Gastrocnemius medialis (tissue), 4 donors: ENCODE measurements at places on chromosomes 2 and 18.

GRCh38 chr2:3647831-3648651, 10.0 kb upstream of the ALLC start:
- DNase-seq: no peak

DNA sequence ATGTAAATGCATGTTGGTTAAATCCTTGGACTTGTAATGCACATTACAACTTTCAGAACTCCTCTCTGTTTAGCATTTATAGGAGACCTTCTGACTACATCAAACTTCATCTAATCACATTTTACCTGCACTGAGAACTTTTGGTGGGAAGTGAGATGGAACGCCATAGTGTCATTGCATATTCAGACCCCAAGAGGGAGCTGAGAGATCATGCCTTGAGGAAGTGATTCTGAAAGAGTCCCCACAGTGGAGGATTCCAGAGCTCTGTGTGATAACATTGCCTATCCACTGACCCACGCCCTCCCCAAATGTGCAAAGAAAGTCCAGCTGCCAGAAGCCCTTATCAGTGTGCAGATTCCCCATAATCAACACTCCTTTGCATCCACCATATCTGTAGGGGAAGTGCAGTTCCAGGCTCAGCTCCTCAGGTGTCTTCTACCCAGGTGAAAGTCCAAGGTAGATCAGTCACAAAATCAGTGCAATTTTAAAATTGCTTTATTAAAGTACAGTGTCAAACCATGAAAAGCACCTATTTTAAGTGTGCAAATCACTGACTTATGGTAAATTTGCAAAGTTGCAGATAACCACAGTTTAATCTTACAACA, 212.4 kb downstream of the RPIA start:
- DNase-seq: no peak

DNA sequence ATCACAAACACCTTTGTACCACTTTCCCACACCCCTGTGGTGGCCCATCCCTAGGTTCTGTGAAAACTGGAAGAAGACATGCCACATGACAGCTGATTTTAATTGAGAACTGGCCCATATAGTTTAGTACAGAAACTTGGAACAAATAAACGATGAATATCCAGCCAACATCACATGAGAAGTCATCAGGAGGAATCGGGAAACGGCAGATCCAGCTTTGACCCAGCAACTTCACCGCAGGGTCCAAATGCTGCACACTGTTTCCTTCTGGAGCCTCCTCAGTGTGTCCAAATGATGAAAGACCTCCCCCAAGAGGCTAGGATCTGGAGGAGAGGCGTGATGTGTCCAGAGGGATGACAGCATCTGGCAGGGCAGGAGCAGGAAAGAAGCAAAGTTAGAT, 75.5 kb downstream of the COPS8 start:
- peak; percentile 82 for DNase-seq

DNA sequence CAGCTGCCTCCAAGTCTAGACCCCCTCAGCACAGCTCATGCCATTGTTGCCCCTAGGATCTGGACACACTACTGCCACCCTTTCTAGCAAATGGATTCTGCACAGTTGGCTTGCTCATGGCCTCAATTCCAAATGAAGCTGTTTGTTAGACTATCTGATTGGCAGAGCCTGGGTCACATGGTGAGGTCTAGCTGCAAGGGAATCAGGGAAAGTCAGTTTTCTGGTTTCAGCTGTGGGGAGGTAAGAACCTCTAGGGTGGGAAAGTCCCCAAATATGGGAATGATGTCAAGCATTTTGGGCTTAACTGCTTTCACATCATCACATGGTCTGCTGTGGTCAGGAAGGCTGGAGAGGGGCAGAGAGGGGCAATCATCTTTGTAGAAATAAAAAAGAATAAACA, 150.4 kb upstream of the ITGA6 start:
- no peak for DNase-seq

DNA sequence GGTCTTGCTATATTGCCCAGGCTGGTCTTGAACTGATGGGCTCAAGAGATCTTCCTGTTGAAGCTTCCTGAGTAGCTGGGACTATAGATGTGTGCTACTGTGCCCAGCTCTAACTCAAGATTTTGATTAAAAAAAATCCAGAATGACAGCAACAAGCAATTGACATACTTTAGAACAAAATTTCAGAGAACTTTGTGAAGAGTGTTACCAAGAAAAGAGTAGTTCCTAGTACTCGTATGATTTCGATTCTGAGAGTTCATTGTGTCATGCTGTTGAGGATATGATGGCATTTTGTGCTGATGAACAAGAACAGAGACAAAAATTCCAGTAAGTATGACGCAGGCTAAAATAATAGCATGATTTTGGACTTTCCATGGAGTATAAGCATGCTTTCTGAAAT, 90.2 kb upstream of the TWSG1 start:
- DNase-seq: no peak
